ENCODE measurements at places on chromosomes 7 and 10.

- DNase-seq = no peak
Measured at GRCh38 chr7:80945976-80946375, 27.1 kb upstream of the SEMA3C start.

DNA sequence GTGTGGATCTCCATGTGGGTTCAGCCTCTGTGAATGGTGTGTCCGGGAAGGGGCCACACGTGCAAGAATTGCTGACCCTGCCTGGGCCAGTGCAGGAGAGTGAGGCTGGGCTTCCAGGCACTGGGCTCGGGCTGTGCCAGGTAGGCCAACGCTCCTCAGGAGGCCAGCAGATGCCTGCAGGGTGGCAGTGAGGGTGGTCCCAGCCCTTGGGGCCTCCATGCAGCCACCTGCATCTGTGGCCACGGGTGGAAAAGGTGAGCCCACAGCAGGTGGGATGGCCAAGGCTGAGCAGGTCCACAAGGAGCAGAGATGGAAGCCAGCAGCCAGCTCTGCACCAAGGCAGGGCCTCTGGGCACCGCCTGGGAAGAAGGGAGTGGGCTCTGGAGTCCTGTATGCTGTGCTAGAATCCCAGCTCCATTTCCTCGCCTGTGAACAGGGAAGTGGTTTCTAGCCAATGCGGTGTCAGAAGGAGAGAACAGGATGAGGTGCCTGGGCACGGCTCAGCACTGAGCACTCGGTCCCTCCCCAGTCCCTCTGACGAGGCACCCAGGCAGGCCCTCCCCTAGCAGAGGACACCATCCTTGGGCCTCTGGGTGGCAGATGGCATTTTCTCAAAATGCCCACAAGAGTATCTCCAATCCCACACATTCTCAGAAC lies 31.1 kb upstream of the RET start:
- DNase-seq = no peak

GRCh38 chr10:26555719-26556368 lies 117.7 kb downstream of the APBB1IP start:
- no peak for DNase-seq

- DNase-seq = no peak
Measured at GRCh38 chr10:50832171-50832751, 53.2 kb downstream of the A1CF start.

- DNase-seq = no peak
Measured at GRCh38 chr7:80608336-80608735, 30.1 kb upstream of the CD36 start.

DNA sequence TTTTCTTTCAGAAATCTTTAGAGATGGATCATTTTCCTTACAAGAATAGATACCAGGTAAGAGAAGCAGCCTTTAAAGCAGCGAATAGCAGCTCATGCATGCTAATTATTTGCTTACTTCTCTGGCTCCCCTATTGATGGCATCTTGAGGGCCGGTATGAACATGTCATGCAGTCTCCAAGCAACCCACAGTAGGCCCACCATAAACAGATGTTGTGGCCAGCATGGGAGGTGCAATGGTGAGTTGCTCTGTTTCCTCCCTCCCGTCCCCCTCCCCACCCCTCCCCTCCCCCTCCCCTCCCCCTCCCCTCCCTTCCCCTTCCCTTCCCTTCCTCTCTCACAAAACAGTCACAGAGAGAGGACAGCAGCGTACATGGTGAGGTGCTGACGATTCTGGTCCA lies 9.7 kb upstream of the ZNF273 start:
- no peak for DNase-seq

GRCh38 chr7:133060004-133060403 lies 21.9 kb downstream of the CHCHD3 start:
- no peak for DNase-seq

GRCh38 chr10:79329529-79329928 lies 17.7 kb upstream of the PPIF start:
- no peak for DNase-seq

DNA sequence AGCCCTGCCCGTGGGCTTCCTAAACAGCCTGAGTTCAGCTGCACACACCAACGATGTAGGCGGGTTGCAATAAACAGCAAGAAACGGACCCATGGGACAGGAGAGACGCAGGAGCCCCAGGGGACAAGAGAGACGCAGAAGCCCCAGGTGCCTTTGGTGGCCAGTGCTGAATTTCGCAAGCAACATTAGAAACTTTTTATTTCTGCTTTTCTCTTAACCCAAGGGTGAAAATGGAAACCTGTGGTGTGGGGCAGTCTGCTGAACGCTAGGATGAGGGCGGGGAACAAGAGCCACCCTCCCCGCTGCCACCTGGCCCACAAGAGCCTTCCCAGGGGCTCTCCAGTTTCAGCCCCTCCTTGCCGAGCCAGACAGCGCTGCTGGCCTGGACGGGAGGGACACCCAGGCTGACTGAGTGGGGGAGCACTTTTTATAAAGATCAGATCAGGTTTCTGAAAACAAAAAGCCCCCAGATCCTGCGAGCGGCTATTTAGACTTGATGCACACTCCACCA lies 20.0 kb upstream of the GPR146 start:
- DNase-seq = no peak

GRCh38 chr10:17836942-17837341 lies 27.8 kb downstream of the MRC1 start:
- DNase-seq = no peak

DNA sequence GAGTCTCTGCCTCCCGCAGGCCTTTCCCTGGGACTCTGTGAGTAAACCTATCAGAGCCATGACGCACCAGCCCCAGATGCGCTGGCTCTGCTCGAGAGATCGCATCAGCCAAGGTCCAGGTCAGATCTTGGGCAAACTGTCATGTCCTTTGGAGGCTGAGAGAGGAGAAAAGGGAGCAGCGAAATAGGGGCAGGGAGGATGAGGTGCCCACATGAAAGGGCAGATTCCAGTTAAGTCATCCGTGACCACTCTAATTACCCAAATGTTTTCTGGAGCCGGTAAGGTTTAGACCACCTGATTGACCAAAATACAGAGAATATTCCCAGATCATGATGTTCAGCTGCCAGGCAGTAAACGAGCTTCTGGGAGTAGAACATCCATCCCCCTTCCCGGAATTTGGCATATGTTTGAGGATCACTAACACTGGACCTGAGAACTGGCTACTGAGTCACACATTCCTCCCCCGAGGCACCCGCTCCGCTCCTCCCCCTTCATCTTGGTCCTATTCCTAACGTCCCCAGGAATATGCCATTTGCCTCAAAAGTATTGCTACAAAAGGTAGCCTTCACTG lies 88.0 kb downstream of the FGFR2 start:
- no peak for DNase-seq

GRCh38 chr7:71705901-71706596 lies 574.1 kb downstream of the GALNT17 start:
- no peak for DNase-seq

DNA sequence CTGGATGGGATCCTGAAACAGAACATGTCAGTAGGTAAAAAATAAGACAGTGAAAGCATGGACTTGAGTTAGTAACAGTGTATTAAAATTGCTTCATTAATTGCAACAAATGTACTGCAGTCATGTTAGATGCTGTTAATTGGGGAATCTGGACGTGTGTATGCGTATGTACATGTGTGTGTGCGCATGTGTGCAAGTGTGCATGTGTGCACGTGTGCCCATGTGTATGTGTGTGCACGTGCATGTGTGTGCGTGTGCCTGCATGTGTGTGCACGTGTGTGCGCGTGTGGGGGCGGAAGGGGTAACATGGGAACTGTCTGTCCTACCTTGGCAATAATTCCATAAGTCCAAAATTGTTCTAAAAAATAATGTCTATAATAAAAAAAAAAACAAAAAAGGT lies 67.3 kb downstream of the SMURF1 start:
- no peak for DNase-seq

DNA sequence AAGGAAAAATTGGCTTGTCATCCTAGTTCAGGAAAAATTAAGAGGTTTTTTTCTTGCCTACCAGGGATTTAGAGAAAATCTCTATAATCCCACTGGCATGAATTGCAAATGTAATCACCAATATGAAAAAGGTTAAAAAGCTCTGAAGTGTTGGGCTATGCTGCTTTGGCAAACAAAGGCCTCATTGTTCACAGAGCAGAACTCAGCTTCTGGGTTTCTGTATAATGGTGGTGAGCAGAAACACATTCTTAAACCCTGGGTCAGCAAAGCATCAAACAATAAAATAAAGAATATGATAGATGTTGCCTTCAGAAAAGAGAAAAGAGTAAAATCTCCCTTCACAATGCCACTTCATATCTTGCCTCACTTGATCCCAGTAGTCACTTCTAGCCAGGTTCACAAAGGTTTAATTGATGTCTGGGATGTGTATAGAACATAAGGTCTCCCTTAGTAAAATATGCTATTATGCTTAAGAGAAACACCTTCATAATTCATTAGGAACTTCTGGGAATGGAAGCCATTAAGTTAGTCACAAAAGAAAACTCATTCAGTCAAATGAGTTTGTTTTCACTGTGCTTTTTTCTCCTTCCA lies 1255.5 kb upstream of the PHF14 start:
- DNase-seq = no peak

- DNase-seq = no peak
Measured at GRCh38 chr7:151748733-151749132, 128.2 kb downstream of the PRKAG2 start.

GRCh38 chr10:128072046-128072445 lies 54.2 kb downstream of the MKI67 start:
- no peak for DNase-seq

- DNase-seq = no peak
Measured at GRCh38 chr7:1969459-1970284, 263.1 kb downstream of the MAD1L1 start.

GRCh38 chr7:64877714-64878610 lies 25.1 kb upstream of the ZNF273 start:
- no peak for DNase-seq

DNA sequence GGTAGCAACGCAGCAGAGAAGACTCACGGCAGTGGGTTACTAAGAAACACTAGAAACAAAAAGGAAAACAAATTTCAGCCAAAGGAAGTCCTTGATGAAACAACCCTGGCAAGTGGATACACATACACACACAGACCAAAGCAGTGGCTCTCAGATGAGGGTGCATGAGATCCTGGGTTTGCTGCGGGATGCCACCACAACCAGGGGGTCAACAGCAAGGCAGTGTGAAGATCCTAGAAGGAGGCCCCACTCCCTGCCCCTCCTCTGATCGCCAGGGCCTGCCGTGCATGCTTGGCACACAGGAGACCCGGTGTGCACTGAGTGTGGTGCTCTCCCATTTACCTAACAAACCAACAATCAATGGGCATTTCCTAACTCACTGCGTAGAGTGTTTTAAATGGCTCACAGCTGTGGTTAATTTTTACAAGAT lies 252.3 kb upstream of the KLF14 start:
- DNase-seq = no peak

DNA sequence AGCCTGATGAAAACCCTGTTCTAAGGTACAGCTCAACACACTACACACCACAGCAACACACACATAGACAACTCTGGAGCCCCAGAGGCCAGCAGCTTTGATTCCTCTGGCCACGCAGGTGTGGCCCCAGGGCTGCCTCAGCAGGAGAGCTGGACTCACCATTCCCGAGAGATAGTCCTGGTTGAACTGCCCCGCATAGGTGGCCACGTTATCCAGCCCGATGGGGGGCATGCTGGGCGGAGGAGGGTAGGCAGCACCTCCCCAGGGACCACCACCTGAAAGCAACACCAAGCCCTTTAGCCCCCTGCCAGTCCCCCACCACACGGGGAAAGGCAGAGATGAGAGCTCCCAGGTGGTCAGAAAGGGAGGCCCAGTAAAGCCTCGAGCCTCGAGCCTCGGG lies 34.7 kb downstream of the ANXA11 start:
- no peak for DNase-seq

GRCh38 chr7:22394739-22395138 lies 37.8 kb upstream of the RAPGEF5 start:
- DNase-seq = no peak

DNA sequence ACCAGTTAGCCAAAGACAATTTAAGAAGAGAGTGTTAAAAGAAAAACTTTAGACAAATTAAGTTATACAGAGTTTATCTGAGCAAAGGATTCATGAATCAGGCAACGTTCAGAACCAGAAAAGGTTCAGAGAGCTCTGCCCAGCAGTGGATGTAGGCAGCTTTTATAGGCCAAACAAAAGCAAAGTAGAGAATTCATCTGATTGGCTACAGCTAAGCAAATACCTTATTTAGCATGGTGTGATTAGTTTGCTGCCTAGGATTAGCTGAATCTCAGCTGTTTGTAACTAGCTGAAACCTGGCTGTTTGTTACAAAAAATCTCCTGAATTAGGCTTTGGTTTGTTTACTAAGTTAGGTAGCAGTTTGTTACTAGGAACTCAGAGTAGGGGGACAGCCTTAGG lies 66.0 kb downstream of the SLC25A40 start:
- DNase-seq = no peak

GRCh38 chr7:102077081-102077480 lies 209.6 kb upstream of the SH2B2 start:
- DNase-seq = no peak

GRCh38 chr10:7890781-7891180 lies 72.5 kb downstream of the TAF3 start:
- DNase-seq = no peak

GRCh38 chr10:80964955-80965614 lies 427.4 kb downstream of the SH2D4B start:
- DNase-seq = no peak

DNA sequence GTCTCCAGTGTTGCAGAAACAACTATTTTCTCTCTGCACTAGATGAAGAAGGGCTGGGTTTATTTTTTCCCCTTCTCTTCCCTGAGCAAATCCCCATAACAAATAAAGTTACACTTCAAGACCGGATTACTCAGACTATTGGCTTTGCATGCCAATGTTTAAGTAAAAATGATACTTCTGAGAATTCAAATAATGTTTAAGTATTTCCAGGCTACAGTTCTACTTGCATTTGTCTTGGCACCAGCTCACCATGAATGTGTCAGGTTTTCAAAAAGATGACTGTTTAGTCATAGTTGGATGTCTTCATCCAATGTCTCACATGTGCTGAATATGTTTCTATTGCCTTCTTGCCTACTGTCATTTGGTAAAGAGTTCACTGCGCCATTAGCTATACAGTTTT lies 912.6 kb downstream of the GATA3 start:
- no peak for DNase-seq

DNA sequence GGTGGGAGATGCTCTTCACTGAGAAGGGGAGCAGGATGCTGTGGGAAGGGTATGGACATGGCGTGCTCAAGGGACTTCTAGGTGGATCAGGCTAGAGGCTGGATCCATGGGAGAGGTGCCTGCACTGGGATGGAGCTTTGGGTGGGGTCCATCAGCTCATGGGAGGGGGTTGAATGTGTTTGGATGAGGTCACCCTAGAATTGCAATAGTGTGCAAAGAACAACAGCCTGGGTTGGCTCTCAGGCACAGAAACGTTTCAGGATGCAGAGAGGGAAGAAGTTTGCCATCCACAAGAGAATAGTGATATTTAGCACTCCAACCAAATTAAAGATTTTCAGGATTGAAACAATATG lies 66.1 kb downstream of the SNX10 start:
- DNase-seq = no peak

DNA sequence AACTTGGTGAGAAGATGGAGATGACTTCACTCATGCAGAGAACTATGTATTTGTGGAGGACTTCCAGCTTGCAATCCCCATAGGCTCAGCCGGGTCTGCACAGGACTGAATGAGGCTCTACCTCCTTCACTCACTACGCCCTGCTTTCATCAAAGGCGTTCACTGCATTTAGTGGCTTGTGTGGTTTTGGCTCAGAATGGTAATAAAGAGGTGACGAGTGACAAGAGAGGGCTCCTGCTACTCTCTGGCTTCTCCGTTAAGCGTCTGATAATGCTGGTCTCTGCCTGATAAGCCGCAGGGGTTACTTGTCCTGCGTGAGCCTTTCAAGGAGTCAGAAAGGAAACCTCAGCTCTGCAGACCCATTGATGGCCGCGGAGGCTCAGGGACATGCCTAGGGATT lies 343.4 kb downstream of the PRPF18 start:
- no peak for DNase-seq

- DNase-seq = no peak
Measured at GRCh38 chr7:79211724-79212123, 241.7 kb downstream of the MAGI2 start.

All from neural crest cell (in vitro differentiated cells).